ENCODE measurements at places on chromosomes 1 and 21. TPM values are rescaled to one million over a fixed set of nuclear protein-coding genes. Genes with fewer than 3 reads are reported as not detected.

The CD247 gene
- polyA plus RNA-seq, result 2.6 TPM

The RUSC1 gene
- 4.4 TPM for polyA plus RNA-seq

The C1orf21 gene
- 0.08 TPM for polyA plus RNA-seq

The GPR61 gene
- not detected for polyA plus RNA-seq

The CXADR gene
- polyA plus RNA-seq, result not detected

The CD101 gene
- polyA plus RNA-seq, result 0.86 TPM

The TRNAU1AP gene
- polyA plus RNA-seq, result 27.3 TPM

The CD84 gene
- 13.3 TPM for polyA plus RNA-seq

The PTGFR gene
- polyA plus RNA-seq, result not detected

The PTP4A2 gene
- 337 TPM for polyA plus RNA-seq

The MFSD2A gene
- 0.43 TPM for polyA plus RNA-seq

The FAM72C gene
- not detected for polyA plus RNA-seq

The GRIK3 gene
- not detected for polyA plus RNA-seq

The NBPF20 gene
- polyA plus RNA-seq, result 0.49 TPM

The FOXO6 gene
- polyA plus RNA-seq, result not detected

The FHAD1 gene
- not detected for polyA plus RNA-seq
